ENCODE measurements at places on chromosomes 3 and 15. TPM values are rescaled to one million over a fixed set of nuclear protein-coding genes. Genes with fewer than 3 reads are reported as not detected.

DNA sequence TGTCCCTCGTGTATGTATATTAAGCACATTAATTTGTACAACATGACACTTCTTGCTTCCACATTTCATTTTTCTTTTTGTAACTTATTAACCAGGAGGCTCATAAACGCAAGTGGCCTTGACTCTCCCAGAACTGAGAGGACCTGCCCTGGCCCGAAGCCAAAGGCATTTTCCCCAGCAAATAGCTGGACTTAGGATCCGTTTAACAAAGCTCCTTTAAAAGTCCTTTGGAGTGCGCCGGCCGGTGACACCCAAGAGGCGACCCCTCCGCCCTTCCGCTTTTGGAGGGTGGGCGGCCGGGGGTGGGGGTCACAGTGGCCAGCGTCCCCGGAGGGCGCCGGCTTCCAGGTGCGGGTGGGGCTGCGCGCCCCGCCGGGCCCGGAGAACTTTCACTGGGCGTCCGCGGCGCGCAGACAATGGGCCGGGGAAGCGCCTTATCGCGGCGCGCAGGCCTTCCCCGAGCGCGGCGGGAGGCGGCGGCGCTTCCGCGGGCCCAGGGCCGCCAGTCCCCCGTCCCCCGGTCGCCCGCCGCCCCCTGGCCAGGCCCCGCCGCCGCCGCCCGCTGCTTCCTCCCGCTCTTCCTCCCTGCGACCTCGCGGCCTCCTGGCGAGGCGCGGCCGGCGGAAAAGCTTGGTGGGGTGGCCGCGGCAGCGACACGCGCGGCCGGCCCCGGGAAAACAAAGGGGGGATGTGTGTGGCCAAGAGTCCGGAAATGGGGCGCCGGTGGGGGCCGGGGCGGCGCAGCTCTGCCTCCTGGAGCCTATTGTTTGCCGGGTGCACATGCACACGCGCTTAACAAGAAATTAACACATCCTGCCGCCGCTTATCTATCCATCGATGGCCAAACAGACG lies 613.4 kb downstream of the MCTP2 start:
- H3K27ac ChIP-seq: no peak overlapping the region
- no peak overlapping the region for H3K4me3 ChIP-seq
- DNase-seq: no peak
- H3K27me3 ChIP-seq: no peaks in the 10 kb centered on the region

DNA sequence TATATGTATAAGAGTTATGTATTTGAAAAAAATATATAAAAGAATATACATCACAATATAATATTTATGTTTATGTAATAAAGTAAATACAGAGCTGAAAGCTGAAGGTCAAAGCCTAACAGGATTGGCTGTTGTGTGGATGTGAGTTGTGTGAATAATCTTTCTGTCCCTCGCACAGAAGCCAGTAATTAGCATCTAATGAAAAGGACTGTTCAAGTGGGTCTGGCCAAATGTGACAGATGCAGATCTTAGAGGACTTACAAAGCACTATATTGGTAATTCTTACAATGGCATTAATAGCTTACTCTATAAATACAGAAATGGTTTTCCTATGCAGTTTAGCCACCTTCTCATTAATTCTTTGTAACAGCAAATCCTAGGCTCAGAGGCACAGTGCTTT lies 2.4 kb downstream of the MKRN3 start:
- H3K4me1 ChIP-seq: no peaks in the 10 kb centered on the region
- no peak overlapping the region for H3K4me3 ChIP-seq
- DNase-seq: no peak
- H3K27ac ChIP-seq: no peak overlapping the region

DNA sequence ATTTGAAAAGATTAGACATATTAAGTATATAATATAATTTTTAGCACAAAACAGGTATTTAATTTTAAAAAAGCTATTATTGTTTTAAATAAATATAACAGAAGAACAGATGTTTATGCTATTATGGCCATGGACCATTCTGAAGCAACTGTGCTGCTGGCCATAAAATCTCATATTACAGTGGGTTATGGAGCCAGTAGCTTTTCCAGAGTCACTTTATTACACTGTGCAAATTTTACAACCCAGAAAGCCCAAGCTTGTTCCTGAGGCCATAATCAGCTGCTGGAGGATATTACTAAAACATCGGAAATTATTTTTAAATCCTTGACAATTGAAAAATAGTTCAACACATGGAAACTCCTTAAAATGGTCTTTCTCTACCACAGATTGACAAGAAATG lies 557.3 kb upstream of the KCNMB2 start:
- H3K4me3 ChIP-seq: no peak overlapping the region
- H3K4me1 ChIP-seq: peaks cover 9% of the 10 kb centered on the region
- DNase-seq: no peak
- H3K36me3 ChIP-seq: no peaks in the 10 kb centered on the region

GRCh38 chr3:46094506-46094905 lies 67.2 kb upstream of the XCR1 start:
- peaks cover 3% of the 10 kb centered on the region for H3K4me1 ChIP-seq
- no peak overlapping the region for H3K27ac ChIP-seq
- H3K36me3 ChIP-seq: no peaks in the 10 kb centered on the region
- no peak overlapping the region for H3K4me3 ChIP-seq
- DNase-seq: no peak
- H3K27me3 ChIP-seq: no peaks in the 10 kb centered on the region

GRCh38 chr3:62454916-62455315 lies 81.6 kb upstream of the FEZF2 start:
- no peak overlapping the region for H3K27ac ChIP-seq
- H3K4me1 ChIP-seq: no peaks in the 10 kb centered on the region
- H3K27me3 ChIP-seq: no peaks in the 10 kb centered on the region
- DNase-seq: no peak

DNA sequence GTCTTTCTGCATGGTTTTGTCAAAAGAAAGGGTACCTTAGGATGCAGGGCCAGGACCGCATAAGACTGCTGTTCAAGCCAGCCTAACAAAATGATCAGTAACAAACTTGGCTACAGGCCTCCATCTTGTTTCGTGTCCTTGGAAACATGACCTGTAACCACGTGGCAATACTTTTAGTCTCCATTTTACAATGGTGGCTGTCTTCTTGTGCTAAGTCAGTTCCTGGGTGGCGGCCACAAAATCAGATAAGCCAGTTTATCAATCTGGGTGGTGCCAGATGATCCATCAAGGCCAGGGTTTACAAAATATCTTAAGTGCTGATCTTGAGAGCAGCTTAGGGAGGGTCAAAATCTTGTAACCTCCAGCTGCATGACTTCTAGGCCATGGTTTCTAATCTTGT lies 57.1 kb upstream of the GK5 start:
- H3K27ac ChIP-seq: no peak overlapping the region
- DNase-seq: no peak
- H3K27me3 ChIP-seq: no peaks in the 10 kb centered on the region
- H3K4me1 ChIP-seq: peaks cover 6% of the 10 kb centered on the region
- no peak overlapping the region for H3K4me3 ChIP-seq

DNA sequence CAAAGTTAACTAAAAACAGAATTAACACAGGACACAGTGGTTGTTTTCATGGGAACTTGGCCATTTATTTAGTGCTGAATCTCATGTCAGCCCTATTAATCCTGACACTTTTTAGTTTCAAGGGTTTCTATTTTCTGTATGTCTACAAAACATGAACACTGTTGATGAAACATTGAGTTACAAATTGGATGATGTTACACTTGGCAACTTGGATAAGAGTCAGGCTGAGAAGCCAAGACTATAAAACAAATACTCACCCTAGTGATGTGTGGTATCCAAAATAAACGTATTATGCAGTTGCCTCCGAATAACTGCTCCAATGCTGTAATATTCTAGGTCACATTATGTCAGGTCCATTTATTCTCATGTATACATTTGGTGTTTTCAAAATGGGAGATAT lies 349.6 kb downstream of the ZIC1 start:
- H3K4me1 ChIP-seq: no peaks in the 10 kb centered on the region
- no peak for DNase-seq
- H3K27ac ChIP-seq: no peak overlapping the region
- H3K4me3 ChIP-seq: no peak overlapping the region

GRCh38 chr15:58392611-58393161 lies 39.1 kb upstream of the LIPC start:
- H3K4me1 ChIP-seq: peaks cover 11% of the 10 kb centered on the region
- no peak for DNase-seq
- H3K4me3 ChIP-seq: no peak overlapping the region
- H3K27ac ChIP-seq: no peak overlapping the region

- DNase-seq: no peak
- H3K4me1 ChIP-seq: no peaks in the 10 kb centered on the region
- no peaks in the 10 kb centered on the region for H3K27me3 ChIP-seq
- H3K4me3 ChIP-seq: no peak overlapping the region
- no peaks in the 10 kb centered on the region for H3K36me3 ChIP-seq
- H3K27ac ChIP-seq: no peak overlapping the region
These were observed 498.6 kb downstream of the ZPLD1 start for GRCh38 chr3:102933377-102933776.

DNA sequence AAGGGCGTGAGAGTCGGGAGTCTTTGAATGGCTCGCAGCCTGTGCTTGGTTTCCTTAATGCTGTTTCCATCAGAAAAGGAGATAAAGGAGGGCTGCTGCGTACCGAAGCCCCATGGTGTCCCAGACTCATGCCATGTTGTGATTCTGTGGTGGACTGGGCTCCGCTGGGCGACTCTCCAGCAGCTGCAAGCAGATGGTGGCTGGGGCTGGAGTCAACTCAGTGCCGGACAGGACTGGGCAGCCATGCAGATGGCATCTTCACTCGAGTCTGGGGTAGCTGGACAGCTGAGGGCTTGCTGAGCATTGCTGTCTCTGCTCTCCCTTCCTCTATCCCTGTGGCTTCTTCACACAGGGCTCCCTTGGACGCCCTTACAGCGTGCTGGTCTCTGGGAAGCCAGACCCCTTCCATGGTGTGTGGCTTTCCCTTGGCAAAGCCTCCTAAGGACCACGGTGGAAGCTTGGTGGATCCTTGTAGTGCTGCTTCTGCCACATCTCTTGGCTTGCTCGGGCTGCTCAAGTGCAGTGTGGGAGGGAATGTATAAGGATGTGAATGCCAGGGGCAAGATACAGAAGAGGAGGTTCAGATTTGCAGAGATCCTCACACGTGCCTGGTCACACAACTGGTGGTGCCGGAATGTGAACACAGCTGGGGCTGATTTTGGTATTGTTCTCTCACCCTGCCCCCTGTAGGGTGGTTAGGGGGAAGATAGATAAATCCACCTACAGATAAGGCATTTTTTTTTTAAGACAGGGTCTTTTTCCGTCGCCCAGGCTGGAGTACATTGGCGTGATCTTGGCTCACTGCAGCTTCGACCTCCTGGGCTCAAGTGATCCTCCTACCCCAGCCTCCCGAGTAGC lies 9.0 kb downstream of the NIPA1 start:
- H3K36me3 ChIP-seq: no peaks in the 10 kb centered on the region
- no peaks in the 10 kb centered on the region for H3K27me3 ChIP-seq
- no peak for DNase-seq
- H3K27ac ChIP-seq: no peak overlapping the region

- no peaks in the 10 kb centered on the region for H3K4me1 ChIP-seq
- no peaks in the 10 kb centered on the region for H3K36me3 ChIP-seq
- H3K27ac ChIP-seq: no peak overlapping the region
- no peak overlapping the region for H3K4me3 ChIP-seq
- no peak for DNase-seq
These were observed 58.9 kb upstream of the TP63 start for GRCh38 chr3:189572249-189572648.

DNA sequence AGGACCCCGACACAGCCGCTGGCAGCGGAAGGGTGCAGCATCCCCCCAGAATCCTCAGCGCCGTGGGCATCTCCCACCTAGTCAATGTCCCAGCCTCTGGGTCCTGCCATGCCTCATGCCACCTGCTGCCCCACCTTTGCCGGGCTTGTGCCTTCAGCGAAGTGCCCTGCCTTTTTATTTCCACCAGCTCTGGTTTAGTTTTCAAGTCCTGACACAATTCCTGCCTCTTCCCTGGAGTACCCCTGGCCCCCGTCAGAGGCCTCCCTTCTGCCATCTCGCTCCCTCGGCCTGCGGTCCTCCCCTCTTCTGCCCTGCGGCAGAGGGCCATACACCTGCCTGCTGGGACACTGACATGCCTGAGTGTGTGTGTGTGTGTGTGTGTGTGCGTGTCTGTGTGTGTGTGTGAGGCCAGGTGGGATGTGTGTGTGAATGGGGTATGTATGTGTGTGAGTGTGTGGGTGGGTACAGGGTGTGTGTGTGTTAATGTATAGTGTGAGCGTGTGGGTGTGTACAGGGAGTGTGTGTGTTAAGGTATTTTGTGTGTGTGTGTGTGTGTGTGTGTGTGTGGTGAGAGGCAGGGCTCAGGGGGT lies 129.9 kb downstream of the SMAD6 start:
- no peak for DNase-seq
- no peak overlapping the region for H3K4me3 ChIP-seq
- no peaks in the 10 kb centered on the region for H3K27me3 ChIP-seq

GRCh38 chr3:133568294-133569014 lies 5.0 kb upstream of the CDV3 start:
- DNase-seq: peak; percentile 78
- no peak overlapping the region for H3K4me3 ChIP-seq
- peaks cover 65% of the 10 kb centered on the region for H3K4me1 ChIP-seq
- no peaks in the 10 kb centered on the region for H3K36me3 ChIP-seq
- peak overlapping the region; percentile 90 for H3K27ac ChIP-seq

GRCh38 chr15:85475317-85475701 lies 94.9 kb downstream of the AKAP13 start:
- H3K4me1 ChIP-seq: peaks cover 63% of the 10 kb centered on the region
- no peak for DNase-seq
- no peaks in the 10 kb centered on the region for H3K36me3 ChIP-seq
- no peak overlapping the region for H3K4me3 ChIP-seq
- no peaks in the 10 kb centered on the region for H3K27me3 ChIP-seq
- H3K27ac ChIP-seq: no peak overlapping the region

GRCh38 chr15:71085809-71086208 lies 29.5 kb upstream of the THSD4 start:
- H3K4me3 ChIP-seq: no peak overlapping the region
- H3K27ac ChIP-seq: no peak overlapping the region
- H3K27me3 ChIP-seq: no peaks in the 10 kb centered on the region
- no peak for DNase-seq

- no peaks in the 10 kb centered on the region for H3K36me3 ChIP-seq
- no peak overlapping the region for H3K4me3 ChIP-seq
- no peak for DNase-seq
- H3K27ac ChIP-seq: no peak overlapping the region
- H3K27me3 ChIP-seq: no peaks in the 10 kb centered on the region
These were observed 255.1 kb upstream of the CMC1 start for GRCh38 chr3:27986234-27986879.

PAK2 gene
- total RNA-seq: 19.5 TPM

KBTBD13 gene
- total RNA-seq: not detected

TTC23 gene
- 31.9 TPM for total RNA-seq

TNFSF10 gene
- not detected for total RNA-seq

SMCO1 gene
- total RNA-seq: not detected

CCDC39 gene
- total RNA-seq: not detected

POLQ gene
- 9.1 TPM for total RNA-seq

PEX11A gene
- 15.0 TPM for total RNA-seq

PPIP5K1 gene
- 18.8 TPM for total RNA-seq

GABRA5 gene
- not detected for total RNA-seq

ITIH1 gene
- total RNA-seq: not detected

CA12 gene
- total RNA-seq: 3.7 TPM

RHO gene
- total RNA-seq: not detected

PLSCR5 gene
- not detected for total RNA-seq

C3orf85 gene
- total RNA-seq: not detected

TRH gene
- not detected for total RNA-seq

SIDT1 gene
- not detected for total RNA-seq
